ENCODE measurements at places on chromosomes 5 and 9.

GRCh38 chr5:171840711-171841522 is 55.3 kb downstream of the SMIM23 start:
- no peak for DNase-seq

GRCh38 chr9:33453999-33454660 is 6.7 kb upstream of the AQP3 start:
- DNase-seq, result no peak

DNA sequence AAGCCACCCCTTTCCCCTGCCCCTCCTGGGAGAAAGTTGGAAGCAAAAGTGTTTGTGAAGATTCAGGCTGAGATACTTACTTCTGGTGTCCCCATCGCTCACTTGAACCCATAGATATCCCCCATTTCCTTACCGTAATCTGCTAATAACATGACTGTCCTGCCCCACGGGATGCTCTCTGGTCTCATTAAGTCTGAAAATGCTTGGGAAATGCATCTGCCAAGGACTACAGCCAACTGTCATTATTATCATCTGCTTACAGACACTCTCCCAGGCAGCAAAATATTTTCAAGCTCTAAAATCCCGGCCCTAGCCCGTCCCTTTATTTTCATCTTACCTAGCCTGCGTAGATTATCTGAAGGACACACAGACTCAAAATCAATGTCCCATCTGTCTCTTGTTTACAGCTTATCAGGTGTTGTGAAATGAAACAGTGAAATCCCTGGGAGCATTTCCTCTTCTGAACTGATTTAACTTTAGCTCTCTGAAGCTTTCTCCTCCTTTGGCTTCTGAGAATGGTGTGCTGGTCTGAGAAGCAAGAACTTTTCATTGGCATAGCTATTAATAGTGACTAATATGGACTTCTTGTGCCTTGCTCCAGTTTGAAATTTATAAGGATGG is 126.9 kb upstream of the OSMR start:
- no peak for DNase-seq

DNA sequence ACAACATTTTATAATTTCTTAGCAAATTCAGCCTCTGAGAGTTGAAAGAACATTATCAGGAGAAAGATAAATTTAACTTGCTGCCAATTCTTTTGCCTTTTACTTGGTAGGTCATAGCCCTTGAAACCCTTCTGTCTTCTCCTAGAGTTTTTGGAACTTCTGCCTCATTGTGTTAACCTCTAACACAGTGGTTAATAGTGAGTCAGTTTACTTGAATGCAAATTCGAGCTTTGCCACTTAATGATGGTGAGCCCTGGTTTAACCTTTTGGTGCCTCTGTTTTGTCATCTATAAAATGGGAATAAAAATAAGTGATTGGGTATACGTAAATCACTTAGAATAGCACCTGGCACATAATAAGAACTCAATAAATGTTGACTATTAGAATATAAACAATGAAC is 1.8 kb upstream of the INIP start:
- no peak for DNase-seq

GRCh38 chr9:104896131-104896530 is 31.8 kb downstream of the ABCA1 start:
- DNase-seq, result no peak

- DNase-seq, result no peak
These were observed 523.9 kb downstream of the CETN3 start for GRCh38 chr5:89885670-89886069.

DNA sequence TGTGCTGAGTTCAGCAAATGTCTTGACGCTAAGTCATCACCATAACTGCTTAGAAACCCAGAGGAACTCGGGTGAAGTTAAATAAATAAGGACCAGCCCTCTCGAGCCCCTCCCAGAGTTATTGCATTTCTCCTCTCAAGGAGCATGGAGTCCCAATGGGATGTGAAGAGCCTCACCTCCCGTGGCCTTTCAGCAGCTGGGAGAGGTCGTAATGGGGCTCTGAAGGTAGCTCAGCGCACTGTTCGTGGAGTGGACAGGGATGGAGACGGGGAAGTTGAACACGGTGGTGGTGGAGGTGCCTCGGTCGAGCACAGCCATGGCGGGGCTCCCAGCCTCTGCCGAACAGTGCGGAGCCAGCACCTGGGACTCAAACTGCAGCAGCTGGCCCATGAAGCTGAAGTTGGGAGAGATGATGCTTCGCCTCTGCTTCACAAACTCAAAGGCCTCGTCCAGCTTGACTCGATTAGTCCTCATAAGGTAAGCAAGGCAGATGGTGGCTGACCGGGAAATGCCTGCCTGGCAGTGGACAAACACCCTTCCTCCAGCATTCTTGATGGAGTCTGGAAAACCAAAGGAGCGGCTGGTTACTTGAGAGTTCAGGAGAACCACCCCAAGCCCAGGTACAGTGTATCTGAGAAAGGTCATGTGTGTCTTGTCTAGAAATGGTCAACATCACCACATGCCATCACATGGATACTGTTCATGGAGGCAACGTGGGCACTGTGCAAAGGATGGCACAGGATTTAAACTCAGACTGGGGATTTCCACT is 2.2 kb downstream of the DUSP1 start:
- peak; percentile 25 for DNase-seq

Data from effector CD8-positive, alpha-beta T cell (primary cell).